ENCODE measurements at places on chromosomes 13 and 19.

GRCh38 chr13:22506096-22506691, 674.6 kb upstream of the SGCG start:
- DNase-seq = no peak

DNA sequence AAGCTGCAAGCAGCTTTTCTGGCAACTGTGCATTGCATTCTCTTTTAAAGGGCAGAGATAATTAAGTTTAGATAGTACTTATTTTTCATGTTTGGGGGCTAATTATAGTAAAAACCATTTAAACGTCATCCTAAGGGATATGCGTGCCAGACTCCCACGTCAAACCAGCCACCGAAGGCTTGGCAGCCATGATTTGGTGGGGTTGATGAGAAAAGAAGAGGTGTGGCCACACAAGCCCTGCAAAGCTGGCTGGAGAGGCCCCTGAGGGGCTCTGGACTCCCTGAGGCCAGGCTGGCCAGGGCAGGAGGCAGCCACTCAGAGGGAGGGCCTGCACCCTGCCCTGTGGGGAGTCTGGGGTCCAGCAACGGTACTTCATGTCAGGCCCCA, 17.5 kb downstream of the PEPD start:
- no peak for DNase-seq

DNA sequence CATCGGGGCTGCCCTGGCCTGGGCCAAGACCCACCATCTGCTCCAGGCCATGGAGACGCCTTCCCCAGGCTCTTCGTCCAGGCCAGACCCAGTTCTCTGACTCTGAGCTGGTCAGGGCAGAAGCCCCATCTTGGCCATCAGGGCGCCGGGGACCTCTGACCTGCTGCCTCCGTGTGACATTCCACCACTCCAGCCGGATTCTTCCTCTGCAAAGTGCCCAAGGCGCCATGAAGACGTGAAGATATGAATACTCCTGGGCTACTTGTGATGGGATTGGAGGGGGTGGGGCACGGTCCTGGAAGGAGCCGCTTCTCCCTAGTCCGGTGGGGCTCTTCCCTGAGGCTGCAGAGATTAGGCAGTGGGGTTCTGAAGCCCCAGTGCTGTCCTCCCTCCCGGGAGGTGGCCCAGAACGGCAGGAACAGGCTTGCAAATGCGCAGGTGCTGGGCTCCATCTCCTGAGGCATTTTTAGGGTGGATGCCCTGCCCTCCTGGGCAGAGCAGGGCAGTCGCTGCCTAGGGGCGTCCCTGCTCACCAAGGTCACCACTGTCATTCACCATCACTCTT, 26.0 kb upstream of the SLC7A10 start:
- DNase-seq = no peak

- no peak for DNase-seq
Observed at GRCh38 chr19:1566392-1567115, 1.6 kb downstream of the MEX3D start.

DNA sequence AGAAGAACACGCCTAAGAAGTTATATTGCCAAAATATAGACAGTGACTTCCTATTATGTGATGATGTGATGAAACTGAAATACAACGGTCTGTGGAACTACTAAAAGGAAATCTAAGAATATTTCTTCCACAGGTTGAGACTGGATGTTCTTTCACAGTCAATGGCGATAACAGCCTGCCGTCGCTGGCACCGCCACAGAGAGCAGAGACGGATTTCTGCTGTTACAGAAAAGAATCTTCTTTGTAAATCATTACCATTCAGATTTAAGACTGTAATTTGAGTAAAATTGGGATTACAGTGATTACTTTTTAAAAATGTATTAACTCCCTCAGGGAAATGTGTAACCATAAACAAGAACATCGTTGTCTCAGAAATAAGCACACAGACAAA, 100.8 kb downstream of the TUBGCP3 start:
- DNase-seq = no peak

DNA sequence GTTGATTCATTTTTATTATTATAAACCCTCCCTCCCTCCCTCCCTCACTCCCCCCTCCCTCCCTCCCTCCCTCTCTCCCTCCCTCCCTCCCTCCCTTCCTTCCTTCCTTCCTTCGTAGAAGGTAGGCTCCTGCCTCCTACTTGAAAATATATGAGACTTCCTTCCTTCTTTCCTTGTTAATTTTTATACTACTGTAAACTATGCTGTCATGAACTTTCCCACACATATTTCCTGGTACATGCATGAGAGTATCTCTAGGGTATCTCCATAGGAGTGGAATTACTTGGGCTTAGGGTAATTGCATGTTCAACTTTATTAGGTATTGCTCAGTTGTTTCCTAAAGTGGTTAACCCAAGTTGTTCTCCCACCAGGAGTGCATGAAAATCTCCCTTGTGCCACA, 330.6 kb downstream of the KCNRG start:
- DNase-seq = no peak

Data from suppressor macrophage treated with lipopolysaccharide for 1 hour (primary cell).